ENCODE measurements at places on chromosomes 11 and 22.

GRCh38 chr11:44784436-44784760 lies 57.6 kb downstream of the TSPAN18 start:
- no peak for DNase-seq

DNA sequence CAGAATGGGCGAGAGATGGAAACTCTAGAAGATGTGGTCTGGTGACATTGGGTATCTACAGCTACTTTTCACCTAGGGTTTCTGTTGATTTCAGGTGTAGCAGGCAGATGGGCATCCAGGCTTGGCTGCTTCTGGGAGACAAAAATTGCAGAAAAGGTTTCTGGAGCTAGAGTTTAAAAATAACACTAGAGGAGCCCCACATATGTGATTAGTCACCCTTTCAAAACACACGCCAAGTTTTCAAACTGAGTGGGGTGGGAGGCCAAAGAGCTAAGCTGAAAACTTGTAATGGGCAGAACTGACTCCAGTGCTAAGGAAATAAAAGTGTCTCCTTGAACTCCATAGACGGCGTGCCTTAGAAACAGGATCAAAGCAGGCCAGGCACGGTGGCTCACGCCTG lies 80.8 kb downstream of the GRK3 start:
- DNase-seq: no peak

- no peak for DNase-seq
These were observed 34.6 kb downstream of the LIMK2 start for GRCh38 chr22:31246687-31247086.

DNA sequence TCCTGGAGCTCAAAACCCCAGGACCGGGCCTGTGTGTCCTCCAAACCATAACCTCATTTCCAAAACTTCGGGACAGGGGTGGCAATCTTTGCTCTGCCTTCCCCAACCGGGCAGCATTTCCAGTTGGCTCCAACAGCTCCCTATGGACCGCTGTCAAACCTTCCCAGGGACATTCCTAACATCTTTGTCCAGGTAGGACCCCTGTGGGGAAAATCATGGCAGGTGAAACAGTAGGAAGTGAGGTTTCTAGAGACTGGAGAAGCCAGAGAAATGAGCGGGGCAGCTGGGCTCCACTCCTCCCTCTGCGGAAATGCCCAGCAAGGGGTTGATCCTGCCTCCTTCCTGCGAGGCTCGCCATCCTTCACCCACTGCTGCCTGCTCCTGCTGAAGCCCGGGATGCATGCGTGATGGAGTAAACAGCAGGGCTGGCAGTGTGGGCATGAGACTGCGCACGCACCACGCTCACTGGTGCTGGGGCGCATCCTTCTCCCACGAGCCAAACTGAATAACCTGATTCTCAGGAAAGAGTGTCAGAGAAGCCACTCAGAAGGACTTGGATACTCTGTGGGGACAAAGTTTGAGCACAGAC lies 136.4 kb downstream of the BUD13 start:
- no peak for DNase-seq

GRCh38 chr11:73425108-73425507 lies 48.9 kb downstream of the RELT start:
- DNase-seq: no peak

DNA sequence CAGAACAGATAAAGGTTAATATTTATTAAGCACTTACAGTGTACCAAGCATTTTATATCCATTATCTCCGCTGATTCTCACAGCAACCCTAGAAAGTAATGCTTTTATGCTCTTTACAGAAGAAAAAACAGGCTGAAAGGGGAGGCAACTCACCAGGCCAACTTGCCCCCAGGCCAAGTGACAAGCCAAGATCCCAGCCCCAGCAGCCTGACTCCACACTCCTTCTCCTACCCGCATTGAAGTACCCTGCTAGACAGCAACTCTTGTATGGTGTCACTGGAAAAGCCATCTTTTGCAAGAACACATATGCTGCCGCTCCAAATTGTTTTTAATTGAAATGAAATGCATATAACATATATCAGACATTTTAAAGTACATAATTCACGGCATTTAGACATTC lies 25.6 kb downstream of the SMCO4 start:
- DNase-seq: no peak

DNA sequence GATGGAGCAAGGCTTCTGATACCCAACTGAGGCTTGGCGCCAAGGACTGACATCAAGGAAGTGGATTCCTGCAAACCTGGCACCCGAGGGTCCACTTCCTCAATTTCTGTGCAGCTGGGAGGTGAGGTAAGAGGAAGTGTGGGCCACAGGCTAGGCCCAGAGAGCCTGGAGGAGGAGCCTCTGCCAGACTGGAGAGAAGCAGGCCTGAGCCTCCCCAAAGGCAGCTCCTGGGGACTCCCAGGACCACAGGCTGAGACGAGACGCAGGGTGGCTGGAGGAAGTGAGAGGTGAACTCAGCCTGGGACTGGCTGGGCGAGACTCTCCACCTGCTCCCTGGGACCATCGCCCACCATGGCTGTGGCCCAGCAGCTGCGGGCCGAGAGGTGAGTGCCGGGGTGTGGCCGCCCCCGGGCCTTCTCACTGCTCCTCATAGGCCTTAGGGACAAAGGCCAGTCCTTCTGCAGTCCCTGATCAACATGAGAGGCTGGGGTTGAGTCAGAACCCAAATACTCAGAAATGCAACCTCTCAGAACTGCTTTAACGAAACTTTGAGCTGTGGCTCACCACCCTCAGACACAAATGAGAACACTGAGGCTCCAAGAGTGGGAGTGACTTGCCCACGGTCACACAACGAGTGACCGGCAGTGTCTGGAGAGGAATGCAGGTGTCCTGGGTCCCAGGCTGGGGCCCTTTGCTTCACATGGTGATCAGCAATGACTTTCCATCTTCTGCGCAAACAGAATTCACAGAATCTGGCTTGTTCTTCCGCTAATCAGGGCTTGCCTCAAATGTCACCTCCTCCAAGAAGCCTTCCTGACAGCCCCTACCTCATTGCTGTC lies at the start of gene NCF4:
TSS of gene NCF4 (plus strand) at position 186 of the 839 bp plus-strand sequence. CDS start at position 352, 166 bp downstream.
- DNase-seq: no peak

DNA sequence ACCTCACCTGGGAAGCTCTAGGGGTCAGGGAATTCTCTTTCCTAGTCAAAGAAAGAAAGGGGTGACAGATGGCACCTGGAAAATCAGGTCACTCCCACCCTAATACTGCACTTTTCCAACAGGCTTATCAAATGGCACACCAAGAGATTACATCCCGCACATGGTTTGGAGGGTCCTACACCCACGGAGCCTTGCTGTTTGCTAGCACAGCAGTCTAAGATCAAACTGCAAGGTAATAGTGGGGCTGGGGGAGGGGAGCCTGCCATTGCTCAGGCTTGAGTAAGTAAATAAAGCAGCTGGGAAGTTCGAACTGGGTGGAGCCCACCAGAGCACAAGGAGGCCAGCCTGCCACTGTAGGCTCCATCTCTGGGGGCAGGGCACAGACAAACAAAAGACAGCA lies 2830.6 kb upstream of the OR11H1 start:
- no peak for DNase-seq

- DNase-seq: no peak
These were observed 5.7 kb downstream of the NF2 start for GRCh38 chr22:29609139-29609538.

DNA sequence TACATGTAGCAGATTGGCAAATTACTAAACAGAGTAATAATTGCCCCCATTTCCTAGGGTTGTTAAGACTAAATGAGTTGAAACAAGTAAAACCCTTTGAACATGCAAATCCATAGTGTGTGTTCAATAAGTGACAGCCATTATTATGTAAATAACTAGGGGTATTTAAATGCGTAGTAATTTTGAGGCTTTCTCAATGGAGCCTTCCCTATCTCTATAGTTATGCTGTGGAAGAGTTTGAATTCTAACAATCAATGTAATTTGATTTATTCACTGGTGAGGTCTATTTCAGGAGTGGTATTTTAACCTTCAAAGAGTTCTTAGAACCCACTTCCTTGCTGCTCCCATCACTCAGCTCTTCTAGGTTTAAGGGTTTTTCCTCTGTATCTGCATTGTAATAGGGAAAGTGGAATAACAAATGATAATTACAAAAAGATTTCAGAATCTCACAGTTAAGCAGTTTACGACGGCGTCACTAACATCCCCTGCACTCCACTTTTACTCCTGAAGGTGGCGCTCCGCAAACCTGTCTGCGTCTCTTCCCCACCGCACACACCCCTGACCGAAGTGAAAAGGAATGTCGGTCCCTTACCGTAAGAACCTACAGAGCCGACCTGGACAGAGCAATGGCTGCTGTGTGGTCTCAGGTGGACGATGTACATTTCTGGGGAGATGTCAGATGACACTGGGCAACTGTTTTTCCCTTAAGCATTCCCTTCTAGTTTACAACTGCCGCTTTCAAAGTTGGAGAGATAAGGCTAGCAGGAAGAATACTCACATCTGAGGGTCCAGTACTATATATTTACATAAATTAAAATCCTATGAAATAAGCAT lies 80.8 kb downstream of the ZC3H12C start:
- DNase-seq: no peak

Measured in NCI-H1417 treated with DMSO at 0.1 percent for 48 hours (cell line).